ENCODE measurements at places on chromosomes 6 and 20. TPM values are rescaled to one million over a fixed set of nuclear protein-coding genes. Genes with fewer than 3 reads are reported as not detected.

Gene TSHZ2
- total RNA-seq = 3.6 TPM

Gene VSX1
- not detected for total RNA-seq

Gene FAM162B
- 0.36 TPM for total RNA-seq

Gene PMEPA1
- total RNA-seq = 20.3 TPM

Gene METTL24
- 0.29 TPM for total RNA-seq

GRCh38 chr20:41044409-41045062 is 15.9 kb downstream of the TOP1 start:
- no peak for DNase-seq

DNA sequence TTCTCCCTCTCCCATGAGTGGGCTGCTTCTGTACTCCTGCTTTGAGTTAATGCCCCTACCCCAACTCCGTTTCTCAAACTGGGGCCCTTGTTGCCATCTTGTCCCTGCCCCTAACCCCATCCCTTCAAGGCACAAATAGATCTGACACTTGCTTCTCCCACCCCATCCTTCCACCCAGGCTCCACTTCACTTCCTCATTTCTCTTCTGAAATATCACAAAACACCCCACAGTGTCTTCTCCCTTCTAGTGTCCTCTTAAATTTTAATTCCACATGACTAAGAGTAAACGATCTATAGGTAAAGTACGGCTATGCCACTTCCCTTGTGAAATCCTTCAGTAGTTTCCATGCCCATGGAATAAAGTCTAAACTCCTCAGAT is 571.6 kb upstream of the NOX3 start:
- DNase-seq = no peak

DNA sequence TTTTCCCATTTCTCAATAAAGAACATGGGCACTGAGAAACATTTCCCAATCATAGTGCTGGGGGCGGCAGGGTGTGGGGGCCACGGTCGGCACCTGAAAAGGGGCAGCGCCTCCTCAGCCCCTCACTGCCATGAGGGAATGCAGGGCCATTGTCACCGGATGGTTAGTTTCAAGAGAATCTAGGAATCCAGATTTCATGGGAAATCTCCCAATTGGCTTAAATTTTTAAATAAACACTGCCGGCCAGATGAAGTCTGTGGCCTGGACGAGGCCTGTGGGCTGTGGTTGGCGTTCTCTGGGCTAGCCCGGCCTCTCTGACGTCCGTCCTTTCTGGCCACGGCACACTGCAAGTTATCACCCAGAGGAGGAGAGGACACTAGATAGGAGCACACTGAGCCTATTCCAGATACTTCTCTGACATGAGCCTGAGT is 25.6 kb downstream of the MANBAL start:
- DNase-seq = peak; percentile 94

DNA sequence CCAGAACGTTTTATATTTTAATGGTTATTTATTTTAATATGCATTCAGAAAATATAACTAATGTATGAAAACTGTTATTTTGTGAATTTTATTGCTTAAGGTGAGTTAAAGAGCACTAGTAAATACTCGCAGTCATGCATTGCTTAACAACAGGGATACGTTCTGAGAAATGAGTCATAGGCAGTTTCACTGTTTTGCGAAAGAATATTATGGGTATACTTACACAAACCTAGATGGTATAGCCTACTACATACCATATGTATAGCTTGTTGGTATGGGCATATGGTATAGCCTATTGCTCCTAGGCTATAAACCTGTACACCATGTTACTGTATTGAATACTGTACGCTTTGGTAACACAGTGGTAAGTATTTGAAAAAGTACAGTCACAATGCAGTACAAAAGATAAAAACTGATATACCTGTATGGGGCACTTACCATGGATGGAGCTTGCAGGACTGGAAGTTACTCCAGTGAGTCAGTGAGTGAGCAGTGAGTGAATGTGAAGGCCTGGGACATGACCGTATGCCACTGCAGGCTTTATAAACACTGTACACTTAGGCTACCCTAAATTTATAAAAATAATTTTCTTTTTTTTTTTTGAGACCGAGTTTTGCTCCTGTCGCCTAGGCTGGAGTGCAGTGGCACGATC is 38.5 kb downstream of the ARFGEF2 start:
- DNase-seq = no peak

- peak; percentile 72 for DNase-seq
These were observed 5.3 kb upstream of the IP6K3 start for GRCh38 chr6:33751771-33752645.

DNA sequence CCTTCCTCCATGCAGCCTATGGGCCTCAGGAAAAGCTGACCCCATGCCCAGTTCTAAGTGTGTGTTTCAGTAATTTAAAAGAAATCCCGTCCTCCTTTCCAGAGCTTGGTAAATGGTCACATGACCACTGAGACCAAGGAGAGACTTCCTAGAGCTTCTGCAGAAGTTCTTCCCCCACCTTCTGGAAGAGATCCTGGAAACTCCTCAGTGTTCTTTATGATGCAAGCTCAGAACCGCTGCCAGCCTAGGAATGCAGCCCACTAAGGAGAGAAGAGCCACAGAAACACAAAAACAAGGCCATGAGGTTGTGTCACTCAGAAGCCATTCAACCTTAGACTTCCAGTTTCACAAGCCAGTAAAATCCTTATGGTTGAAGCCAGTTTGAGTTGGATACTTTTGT is 348.4 kb downstream of the TPBG start:
- no peak for DNase-seq

DNA sequence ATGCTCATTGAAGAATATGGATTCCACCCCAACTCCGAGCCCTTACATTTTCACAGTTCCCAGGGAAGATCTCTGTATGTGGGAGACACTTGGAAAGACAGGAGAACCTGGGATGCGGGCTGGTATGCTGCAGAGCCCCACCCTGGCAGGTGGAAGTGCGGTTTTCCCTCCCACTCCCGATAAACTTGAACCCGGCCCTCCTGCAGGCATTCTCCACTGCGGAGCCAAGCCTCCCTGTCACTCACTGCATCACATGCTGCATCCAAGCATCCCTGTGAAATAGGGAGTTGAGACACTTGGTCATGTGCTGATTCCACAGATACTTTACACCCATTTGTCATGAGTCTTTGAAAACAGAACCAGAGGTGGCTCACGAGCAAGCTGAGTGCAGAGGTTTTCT is 35.4 kb downstream of the TMEM242 start:
- peak; percentile 30 for DNase-seq

DNA sequence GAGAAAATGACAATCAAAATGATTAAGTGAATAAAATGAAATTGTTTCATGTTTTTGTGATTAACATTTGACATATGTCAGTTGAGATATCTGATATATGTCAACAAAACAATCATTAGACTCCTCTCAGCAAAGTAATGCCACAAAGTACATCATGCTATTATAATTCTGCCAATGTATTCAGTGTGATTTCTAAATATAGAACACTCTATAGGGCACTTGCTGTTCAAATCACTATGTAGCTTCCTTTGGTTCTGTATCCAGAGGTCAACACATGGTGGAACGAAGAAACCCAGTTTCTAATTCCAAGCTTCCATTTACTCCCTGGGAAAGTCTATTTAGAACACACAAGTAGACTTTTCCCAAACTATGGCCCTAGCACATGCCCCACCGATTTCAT is 227.5 kb upstream of the FAM83B start:
- no peak for DNase-seq

GRCh38 chr6:80618953-80619352 is 512.5 kb downstream of the BCKDHB start:
- no peak for DNase-seq

DNA sequence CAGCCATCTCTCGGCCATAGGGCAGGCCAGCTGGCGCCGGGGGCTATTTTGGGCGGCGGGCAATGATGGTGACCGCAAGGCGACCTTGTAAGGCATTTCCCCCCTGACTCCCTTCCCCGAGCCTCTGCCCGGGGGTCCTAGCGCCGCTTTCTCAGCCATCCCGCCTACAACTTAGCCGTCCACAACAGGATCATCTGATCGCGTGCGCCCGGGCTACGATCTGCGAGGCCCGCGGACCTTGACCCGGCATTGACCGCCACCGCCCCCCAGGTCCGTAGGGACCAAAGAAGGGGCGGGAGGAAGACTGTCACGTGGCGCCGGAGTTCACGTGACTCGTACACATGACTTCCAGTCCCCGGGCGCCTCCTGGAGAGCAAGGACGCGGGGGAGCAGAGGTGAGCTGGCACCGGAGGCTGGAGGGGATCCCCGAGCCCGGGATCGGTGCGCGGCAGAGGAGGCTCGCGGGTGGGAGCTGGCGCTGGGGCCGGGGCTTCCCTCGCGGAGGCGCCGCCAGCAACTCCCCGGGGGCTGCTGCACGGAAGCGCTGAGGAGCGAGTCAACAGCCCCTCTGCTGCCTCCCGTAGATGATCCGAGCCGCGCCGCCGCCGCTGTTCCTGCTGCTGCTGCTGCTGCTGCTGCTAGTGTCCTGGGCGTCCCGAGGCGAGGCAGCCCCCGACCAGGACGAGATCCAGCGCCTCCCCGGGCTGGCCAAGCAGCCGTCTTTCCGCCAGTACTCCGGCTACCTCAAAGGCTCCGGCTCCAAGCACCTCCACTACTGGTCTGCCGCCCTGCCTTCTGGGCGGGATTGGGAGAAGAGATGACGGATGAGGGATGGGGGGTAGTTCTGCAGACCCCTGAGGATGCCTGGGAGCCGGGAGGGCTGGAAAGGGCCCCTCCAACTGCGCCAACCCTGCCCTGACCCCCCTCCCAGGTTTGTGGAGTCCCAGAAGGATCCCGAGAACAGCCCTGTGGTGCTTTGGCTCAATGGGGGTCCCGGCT is at the start of the genes CTSA and NEURL2:
CTSA (plus strand) TSS at position 351 of the 999 bp plus-strand sequence; CDS start at position 585, 234 bp downstream.
NEURL2 (minus strand) TSS at position 224 of the 999 bp plus-strand sequence; CDS start at position 7, 217 bp downstream.
- DNase-seq = peak; percentile 99

DNA sequence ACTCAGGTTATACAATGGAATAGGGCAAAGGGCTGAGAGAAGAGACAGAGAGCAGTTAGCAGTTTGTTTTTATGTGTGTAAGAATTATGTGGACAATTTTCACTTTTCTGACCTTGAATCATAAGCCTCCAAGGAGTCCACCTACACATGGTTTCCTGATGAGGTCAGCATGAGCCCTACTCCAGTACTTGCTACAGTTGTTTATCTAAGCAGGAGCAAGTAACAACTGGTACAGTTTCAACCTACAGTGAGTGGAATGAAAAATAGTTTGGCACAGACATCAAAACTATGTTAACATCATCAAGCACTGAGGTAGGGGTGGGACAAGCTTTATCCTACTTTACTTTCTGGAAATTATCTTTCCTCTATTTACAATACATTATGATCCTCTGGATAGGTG is 426.7 kb upstream of the ID4 start:
- DNase-seq = no peak

GRCh38 chr6:160178271-160178670 is 56.7 kb downstream of the SLC22A1 start:
- DNase-seq = no peak

DNA sequence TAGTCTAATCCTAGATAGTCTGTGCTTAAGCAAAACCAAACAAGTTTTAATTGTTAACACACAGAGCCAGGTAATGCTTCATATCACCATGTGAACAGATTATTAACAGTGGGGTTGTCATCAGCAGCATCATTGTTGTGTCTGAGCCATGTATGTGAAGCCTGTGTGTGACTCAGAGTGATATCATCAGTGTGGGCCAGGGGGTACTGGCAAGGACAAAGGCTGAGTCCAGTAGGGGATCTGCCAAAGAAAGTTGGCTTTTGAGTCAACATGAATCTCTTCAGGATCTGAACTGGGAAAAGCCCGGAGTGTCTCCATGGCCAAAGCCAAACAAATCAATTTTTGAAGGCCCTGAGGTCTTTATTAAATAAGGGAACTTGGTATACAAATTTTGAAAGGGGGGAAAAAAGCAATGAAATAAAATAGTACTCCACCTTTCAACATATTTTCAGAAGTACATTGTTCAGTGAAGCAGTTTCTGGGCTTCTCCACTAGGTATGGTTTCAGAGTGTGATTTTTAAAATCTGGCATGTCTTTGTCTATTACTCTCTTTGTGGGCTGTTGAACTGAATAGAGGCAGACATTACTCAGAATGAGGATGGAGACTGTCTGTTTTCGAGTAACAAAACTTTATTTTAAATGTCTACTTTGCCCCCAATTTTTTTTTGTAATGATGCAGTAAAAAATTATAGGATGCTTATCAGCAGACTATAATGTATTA is 444.2 kb upstream of the JAG1 start:
- DNase-seq = peak; percentile 48

DNA sequence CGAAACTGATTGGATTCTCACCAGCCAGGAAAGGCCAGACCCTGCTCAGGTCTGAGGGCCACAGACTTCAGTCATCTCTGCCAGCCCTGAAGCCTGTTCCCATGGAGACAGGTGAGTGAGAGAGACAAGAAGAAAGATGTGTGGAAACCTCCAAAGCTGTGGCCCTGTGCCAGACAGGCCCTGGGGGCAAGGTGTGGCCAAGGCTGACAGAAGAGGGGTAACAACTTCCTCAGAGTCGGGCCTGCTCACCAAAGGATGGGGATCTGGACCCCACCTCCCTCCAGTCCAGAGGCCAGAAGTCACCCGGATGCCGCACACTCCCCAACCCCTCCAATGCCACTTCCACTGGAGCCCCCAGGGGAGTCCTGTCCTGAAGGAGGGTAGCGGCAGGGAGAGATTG is 73.6 kb downstream of the MDGA1 start:
- peak; percentile 55 for DNase-seq

- DNase-seq = peak; percentile 62
These were observed 36.9 kb upstream of the CD93 start for GRCh38 chr20:23122796-23123655.

GRCh38 chr20:6160736-6161135 is 37.9 kb upstream of the FERMT1 start:
- no peak for DNase-seq

GRCh38 chr6:106520711-106521401 is 108.4 kb downstream of the RTN4IP1 start:
- no peak for DNase-seq

GRCh38 chr20:35839904-35840303 is 68.1 kb downstream of the PHF20 start:
- no peak for DNase-seq

- peak; percentile 83 for DNase-seq
These were observed 1.3 kb downstream of the SRF start for GRCh38 chr6:43172104-43173007.

- no peak for DNase-seq
These were observed 51.4 kb downstream of the CD40 start for GRCh38 chr20:46169245-46170171.

DNA sequence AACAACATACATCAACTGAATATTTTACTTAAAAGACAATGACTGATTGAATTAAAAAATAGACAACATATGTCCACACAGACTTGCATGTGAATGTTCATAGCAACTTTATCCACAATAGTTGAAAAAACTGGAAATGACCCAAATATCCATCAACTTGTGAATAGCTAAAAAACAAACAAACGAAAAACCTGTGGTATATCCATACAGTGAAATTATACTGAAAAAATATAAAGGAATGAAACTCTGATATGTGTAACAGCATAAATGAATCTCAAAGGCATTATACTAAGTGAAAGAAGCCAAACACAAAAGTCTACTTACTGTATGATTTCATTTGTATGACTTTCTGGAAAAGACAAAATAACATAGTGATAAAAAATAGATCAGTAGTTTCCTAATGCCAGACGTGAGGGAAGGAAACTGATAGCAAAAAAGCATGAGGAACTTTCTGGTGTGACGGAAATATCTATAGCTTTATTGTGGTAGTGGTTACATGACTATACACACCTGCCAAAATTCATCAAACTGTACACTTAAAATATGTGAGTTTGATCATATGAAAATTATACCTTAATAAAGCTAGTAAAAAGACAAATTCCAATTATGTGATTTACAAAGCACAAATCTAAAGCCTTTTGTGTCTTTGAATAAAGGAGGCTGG is 123.2 kb downstream of the BACH2 start:
- DNase-seq = no peak

GRCh38 chr6:97765461-97765860 is 482.4 kb upstream of the MMS22L start:
- DNase-seq = no peak

Measured in osteoblast (primary cell).